Psoas muscle (tissue), 8 donors: ENCODE measurements at places on chromosomes 5 and 9. TPM values are rescaled to one million over a fixed set of nuclear protein-coding genes. Genes with fewer than 3 reads are reported as not detected.
A peak's percentile ranks its signal among the peaks of the same experiment; 100 is the strongest.

GRCh38 chr5:31717561-31717960, 78.6 kb downstream of the PDZD2 start:
- H3K4me1 ChIP-seq = no peaks in the 10 kb centered on the region
- no peak overlapping the region for H3K4me3 ChIP-seq
- H3K36me3 ChIP-seq = no peaks in the 10 kb centered on the region

GRCh38 chr5:65434122-65434521, 47.6 kb downstream of the ADAMTS6 start:
- H3K27me3 ChIP-seq = no peaks in the 10 kb centered on the region
- H3K4me3 ChIP-seq = no peak overlapping the region
- H3K4me1 ChIP-seq = no peaks in the 10 kb centered on the region
- no peak for DNase-seq
- H3K36me3 ChIP-seq = no peaks in the 10 kb centered on the region
- H3K27ac ChIP-seq = no peak overlapping the region

DNA sequence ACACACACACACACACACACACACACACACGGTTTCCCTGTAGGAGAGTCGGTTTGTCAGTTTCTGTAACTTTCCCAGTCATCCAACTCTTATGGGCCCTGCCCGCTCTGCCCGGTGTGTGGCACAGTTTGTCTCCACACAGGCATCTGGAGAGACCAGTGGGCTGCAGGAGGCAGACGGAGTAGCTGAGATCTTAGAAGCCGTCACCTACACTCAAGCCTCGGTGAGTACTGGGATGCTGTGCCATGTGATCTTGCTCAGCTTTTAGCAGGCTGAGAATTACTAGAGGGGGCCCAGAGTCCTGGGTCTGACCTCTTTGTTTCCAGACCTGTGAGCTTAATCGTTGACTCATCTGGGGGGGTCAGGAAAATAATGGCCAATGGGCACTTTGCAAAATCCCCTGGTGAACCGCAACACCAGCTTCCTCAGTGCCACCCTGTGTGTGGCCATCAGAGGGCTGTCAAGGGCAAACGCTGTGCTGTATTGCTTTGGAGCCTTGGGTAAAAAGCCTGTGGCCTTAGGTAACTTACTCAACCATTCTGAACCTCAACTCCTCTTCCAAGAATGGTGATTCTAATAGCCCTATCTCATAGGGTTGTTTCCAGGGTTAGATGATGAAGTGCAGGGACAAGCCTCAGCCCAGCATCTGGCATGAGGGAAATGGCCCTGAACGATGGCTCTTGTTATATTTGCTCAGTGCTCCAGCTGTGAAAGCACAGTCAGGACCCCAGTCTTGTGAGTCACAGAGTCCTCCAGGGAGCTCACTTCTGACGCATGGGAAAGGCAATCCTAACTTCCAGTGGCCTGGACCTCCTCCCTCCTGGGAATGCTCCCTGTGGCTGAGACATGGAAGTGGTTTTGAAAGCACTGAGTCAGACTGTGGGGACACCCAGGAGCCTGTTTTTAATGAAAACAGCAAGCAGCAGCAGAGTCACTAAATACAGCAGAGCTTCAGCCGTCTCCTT, 45.6 kb downstream of the COL15A1 start:
- H3K27me3 ChIP-seq = no peaks in the 10 kb centered on the region
- H3K36me3 ChIP-seq = no peaks in the 10 kb centered on the region
- peak overlapping the region; percentile 36 for H3K27ac ChIP-seq
- no peak overlapping the region for H3K4me3 ChIP-seq

DNA sequence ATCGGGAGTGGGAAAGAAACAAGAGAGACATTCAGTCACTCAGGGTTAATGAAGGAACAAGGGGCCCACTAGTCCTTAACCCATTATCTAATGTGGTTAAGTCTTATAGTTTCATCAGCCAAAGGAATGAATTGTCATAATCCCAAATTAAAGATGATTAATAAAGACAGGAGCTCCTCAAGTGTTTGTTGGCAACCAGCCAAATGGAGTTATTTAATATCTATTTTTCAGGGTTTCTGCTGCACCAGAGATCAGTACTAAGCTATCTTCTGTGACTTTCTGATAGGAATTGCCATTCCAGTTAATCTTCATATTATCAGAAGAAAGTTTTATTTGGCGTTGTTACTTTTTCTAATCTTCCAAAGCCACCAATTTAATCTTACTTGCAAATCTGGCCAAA, 34.0 kb upstream of the FCHO2 start:
- no peaks in the 10 kb centered on the region for H3K36me3 ChIP-seq
- DNase-seq = no peak
- no peaks in the 10 kb centered on the region for H3K4me1 ChIP-seq
- no peak overlapping the region for H3K4me3 ChIP-seq
- no peaks in the 10 kb centered on the region for H3K27me3 ChIP-seq
- H3K27ac ChIP-seq = no peak overlapping the region

DNA sequence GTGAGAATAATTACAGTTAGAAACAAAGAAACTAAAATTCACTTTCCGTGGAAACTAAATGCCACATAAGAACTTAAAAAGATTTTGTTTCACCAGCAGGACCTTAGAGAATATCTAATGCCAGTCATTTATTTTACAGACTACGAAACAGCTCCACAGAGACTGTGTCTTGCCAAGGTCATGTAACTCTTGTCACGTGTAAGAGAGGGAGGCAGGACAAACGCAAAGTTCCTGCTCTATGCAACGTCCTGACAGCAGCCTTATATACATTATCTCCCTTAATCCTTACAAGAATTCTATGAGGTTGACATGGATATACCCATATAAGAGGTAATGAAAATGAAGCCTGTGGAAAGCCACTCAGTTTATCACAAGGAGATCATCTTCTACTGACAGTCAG, 39.4 kb downstream of the CTNNAL1 start:
- H3K4me1 ChIP-seq = no peaks in the 10 kb centered on the region
- peaks cover 28% of the 10 kb centered on the region for H3K36me3 ChIP-seq
- H3K27me3 ChIP-seq = no peaks in the 10 kb centered on the region
- DNase-seq = no peak
- H3K27ac ChIP-seq = no peak overlapping the region

- H3K36me3 ChIP-seq = no peaks in the 10 kb centered on the region
- H3K27ac ChIP-seq = no peak overlapping the region
- H3K27me3 ChIP-seq = no peaks in the 10 kb centered on the region
- H3K4me3 ChIP-seq = no peak overlapping the region
- H3K4me1 ChIP-seq = peaks cover 15% of the 10 kb centered on the region
- DNase-seq = no peak
Measured at GRCh38 chr9:108191065-108191464, 664.7 kb downstream of the ACTL7B start.

GRCh38 chr9:78131969-78132700, 100.5 kb upstream of the GNAQ start:
- H3K4me3 ChIP-seq = no peak overlapping the region
- no peaks in the 10 kb centered on the region for H3K4me1 ChIP-seq
- DNase-seq = no peak

DNA sequence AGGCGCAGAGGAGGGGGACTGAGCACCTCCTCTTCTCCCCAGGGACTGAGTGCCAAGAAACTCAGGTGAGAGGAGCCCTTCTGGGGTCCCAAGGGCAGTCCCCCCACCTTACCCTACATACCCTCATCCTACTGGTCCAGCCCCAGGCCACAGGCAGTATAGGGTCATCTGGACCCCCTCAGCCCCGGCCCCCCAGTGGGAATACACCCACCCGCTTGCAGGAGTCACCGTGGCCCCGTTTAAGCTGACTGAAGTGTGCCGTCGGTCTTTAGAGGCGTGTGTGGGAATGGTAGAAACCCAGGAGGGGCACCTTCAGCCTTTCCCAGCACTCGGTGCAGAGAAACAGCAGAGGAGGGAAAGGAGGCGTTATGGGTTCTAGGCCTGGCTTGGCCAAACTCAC, 30.8 kb downstream of the COL15A1 start:
- peaks cover 27% of the 10 kb centered on the region for H3K4me1 ChIP-seq
- H3K27me3 ChIP-seq = no peaks in the 10 kb centered on the region
- peak overlapping the region; percentile 52 for H3K4me3 ChIP-seq
- H3K27ac ChIP-seq = peak overlapping the region; percentile 30
- DNase-seq = no peak
- no peaks in the 10 kb centered on the region for H3K36me3 ChIP-seq

- H3K27ac ChIP-seq = no peak overlapping the region
- no peak overlapping the region for H3K4me3 ChIP-seq
- DNase-seq = no peak
- H3K4me1 ChIP-seq = peaks cover 44% of the 10 kb centered on the region
- H3K27me3 ChIP-seq = no peaks in the 10 kb centered on the region
Measured at GRCh38 chr5:135367076-135367475, 32.0 kb downstream of the MACROH2A1 start.

DNA sequence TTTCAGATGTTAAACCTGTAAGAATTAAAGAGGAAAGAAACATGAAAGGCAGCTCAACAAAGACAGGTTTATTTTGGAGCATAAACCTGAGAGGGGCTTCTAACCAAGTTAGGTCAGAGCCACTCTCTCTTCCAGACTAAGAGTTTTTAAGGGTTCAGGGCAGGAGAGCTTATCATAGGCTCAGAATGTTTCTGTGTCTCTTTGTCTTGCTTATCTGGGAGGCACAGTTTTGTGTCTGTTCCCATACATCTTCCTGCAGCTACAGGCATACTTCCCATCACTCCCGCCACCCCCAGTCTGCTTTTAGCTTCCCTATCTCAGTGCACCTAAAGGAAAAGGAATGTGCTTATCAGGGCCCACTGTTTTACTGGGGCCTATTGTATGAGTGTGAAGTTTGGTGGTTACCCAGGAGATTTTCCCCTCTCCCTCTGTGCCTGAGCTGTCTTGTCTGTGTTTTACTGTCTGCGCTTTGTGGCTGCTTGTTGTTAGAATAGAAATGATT, 21.9 kb downstream of the CD14 start:
- no peaks in the 10 kb centered on the region for H3K36me3 ChIP-seq
- DNase-seq = no peak
- no peaks in the 10 kb centered on the region for H3K27me3 ChIP-seq
- H3K4me1 ChIP-seq = no peaks in the 10 kb centered on the region

GRCh38 chr9:73157811-73158210, 6.1 kb downstream of the ANXA1 start:
- no peaks in the 10 kb centered on the region for H3K36me3 ChIP-seq
- H3K27me3 ChIP-seq = no peaks in the 10 kb centered on the region
- H3K4me3 ChIP-seq = no peak overlapping the region
- no peak for DNase-seq

GRCh38 chr5:56490971-56491468, 257.9 kb upstream of the ANKRD55 start:
- H3K36me3 ChIP-seq = no peaks in the 10 kb centered on the region
- no peak overlapping the region for H3K4me3 ChIP-seq
- no peaks in the 10 kb centered on the region for H3K27me3 ChIP-seq

GRCh38 chr5:88245893-88246244, 22.8 kb downstream of the TMEM161B start:
- H3K4me1 ChIP-seq = peaks cover 6% of the 10 kb centered on the region
- no peaks in the 10 kb centered on the region for H3K36me3 ChIP-seq
- no peak for DNase-seq
- H3K27me3 ChIP-seq = no peaks in the 10 kb centered on the region

GRCh38 chr5:124876566-124876965, 130.1 kb upstream of the ZNF608 start:
- H3K36me3 ChIP-seq = no peaks in the 10 kb centered on the region
- no peak for DNase-seq
- H3K4me1 ChIP-seq = peaks cover 39% of the 10 kb centered on the region
- H3K4me3 ChIP-seq = no peak overlapping the region
- no peaks in the 10 kb centered on the region for H3K27me3 ChIP-seq
- no peak overlapping the region for H3K27ac ChIP-seq

- DNase-seq = no peak
- no peak overlapping the region for H3K4me3 ChIP-seq
- no peak overlapping the region for H3K27ac ChIP-seq
Measured at GRCh38 chr9:28215536-28216299, 642.4 kb upstream of the C9orf72 start.

DNA sequence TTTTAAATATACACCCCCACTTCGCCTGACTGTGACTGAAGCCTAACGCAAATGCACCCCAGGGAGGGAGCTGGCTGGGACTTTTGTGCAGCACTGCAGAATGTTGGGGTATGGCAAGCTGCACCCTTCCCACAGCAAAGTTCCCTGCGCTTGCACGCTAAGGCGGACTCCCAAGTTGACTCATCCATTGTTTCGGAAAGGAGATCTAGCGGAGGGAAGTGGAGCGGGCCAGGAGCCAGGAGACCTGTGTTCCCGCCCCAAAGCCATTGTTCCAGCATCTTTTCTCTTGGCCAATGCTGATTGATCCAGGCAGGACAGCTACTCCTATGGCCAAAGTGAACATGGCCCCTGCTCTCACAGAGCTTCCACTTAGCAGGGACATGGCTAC, 202.9 kb downstream of the AOPEP start:
- no peaks in the 10 kb centered on the region for H3K4me1 ChIP-seq
- no peak for DNase-seq
- no peaks in the 10 kb centered on the region for H3K27me3 ChIP-seq
- H3K4me3 ChIP-seq = no peak overlapping the region
- H3K27ac ChIP-seq = peak overlapping the region; percentile 58

DNA sequence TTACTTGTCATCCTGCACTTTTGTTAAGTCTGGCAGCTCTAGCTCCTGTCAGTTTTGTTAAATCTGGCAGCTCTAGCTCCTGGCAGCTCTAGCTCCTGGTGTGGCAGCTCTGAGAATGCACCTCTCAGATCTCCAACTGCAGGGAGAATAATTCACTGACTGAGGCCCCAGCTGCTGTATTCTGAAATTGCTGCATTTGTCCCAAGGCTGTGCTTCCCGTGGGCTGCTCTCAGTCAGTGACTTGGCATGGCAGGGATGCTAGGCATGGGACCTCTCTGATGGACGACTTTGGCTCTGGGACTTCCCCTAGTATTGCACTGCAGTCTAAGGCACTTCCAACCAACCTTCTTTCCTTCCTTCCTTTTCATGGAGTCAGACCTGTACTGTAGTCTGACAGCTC, 475.7 kb downstream of the CCDC171 start:
- no peaks in the 10 kb centered on the region for H3K27me3 ChIP-seq
- H3K27ac ChIP-seq = no peak overlapping the region
- no peak for DNase-seq
- H3K4me1 ChIP-seq = no peaks in the 10 kb centered on the region

DNA sequence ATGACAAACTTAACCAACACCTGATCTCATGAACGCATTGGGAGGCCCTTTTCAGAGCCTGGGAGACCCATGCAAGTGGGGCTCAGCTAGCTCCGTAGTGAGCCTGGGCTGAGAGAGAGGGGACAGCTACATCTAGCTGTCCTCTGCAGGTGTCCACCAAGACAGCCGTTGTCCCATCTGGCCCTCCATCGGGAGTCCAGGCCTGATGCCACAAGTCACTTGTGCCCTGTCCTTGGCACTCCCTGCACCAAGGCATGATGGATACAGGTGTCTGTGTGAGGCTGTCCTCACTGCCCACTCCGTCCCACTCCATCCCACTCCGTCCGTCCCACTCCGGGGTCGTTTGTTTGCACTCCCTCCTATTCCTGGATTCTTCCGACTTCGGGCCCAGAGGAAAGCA, 2.5 kb upstream of the EDF1 start:
- no peak overlapping the region for H3K4me3 ChIP-seq
- no peak for DNase-seq
- H3K27me3 ChIP-seq = no peaks in the 10 kb centered on the region

- H3K36me3 ChIP-seq = no peaks in the 10 kb centered on the region
- no peak overlapping the region for H3K4me3 ChIP-seq
- no peak for DNase-seq
- no peaks in the 10 kb centered on the region for H3K27me3 ChIP-seq
Measured at GRCh38 chr9:137049544-137050449, 3.8 kb upstream of the NPDC1 start.

- H3K27ac ChIP-seq = peak overlapping the region; percentile 97
- peaks cover 19% of the 10 kb centered on the region for H3K4me1 ChIP-seq
- H3K27me3 ChIP-seq = no peaks in the 10 kb centered on the region
- peak; percentile 45 for DNase-seq
- peak overlapping the region; percentile 78 for H3K4me3 ChIP-seq
- H3K36me3 ChIP-seq = no peaks in the 10 kb centered on the region
Measured at GRCh38 chr5:98770209-98770910, 3.1 kb upstream of the RGMB start.

Gene MYORG
- total RNA-seq = 21.3 TPM

Gene OR1J2
- total RNA-seq = not detected

Gene OTP
- total RNA-seq = not detected

Gene SIT1
- total RNA-seq = 0.26 TPM

Gene TMEM38B
- 91.2 TPM for total RNA-seq
